ENCODE measurements at places on chromosomes 12 and 14.

GRCh38 chr12:41521872-41522379 is 333.8 kb downstream of the PDZRN4 start:
- DNase-seq, result peak; percentile 11

DNA sequence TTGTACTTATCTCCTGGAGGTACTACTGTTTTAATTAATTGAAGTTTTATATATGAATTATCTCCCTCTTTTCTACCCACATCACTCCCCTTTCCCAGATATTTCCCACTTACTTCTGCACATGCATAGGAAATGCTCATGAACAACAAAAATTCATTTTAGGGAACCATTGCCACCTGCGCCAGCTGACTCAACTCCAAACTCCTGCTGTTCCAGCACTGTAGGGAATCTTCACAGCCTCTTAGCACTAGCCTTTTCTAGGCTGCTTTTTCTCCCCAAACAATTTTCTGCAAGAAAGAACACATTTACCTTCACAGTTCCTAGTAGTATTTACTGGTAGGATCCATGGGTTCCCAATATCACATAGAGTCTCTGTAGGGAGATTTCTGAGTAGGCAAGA is 268.4 kb downstream of the LRFN5 start:
- no peak for DNase-seq

DNA sequence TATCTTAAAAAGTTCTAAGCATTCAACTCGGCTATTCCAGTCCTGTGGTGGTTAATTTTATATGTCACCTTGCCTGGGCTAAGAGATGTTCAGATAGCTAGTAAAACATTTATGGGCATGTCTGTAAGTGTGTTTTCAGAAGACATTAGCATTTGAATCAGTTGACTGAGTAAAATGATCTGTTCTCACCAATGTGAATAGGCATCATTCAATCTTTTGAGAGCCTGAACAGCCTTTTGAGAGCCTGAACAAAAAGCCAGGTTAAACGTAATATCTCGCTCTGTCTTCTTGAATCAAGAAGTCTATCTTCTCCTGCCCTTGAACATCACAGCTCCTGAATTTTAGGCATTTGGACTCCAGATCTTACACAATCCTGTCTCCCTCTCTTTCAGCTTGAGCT is 1266.1 kb downstream of the LRFN5 start:
- DNase-seq, result no peak

- DNase-seq, result no peak
These were observed 69.4 kb downstream of the ACSM4 start for GRCh38 chr12:7373226-7373625.

GRCh38 chr14:56657604-56658003 is 78.0 kb downstream of the TMEM260 start:
- DNase-seq, result no peak

- DNase-seq, result no peak
These were observed 329.6 kb downstream of the ZFP36L1 start for GRCh38 chr14:68463299-68463698.

GRCh38 chr12:103100257-103100831 is 142.9 kb downstream of the ASCL1 start:
- no peak for DNase-seq

DNA sequence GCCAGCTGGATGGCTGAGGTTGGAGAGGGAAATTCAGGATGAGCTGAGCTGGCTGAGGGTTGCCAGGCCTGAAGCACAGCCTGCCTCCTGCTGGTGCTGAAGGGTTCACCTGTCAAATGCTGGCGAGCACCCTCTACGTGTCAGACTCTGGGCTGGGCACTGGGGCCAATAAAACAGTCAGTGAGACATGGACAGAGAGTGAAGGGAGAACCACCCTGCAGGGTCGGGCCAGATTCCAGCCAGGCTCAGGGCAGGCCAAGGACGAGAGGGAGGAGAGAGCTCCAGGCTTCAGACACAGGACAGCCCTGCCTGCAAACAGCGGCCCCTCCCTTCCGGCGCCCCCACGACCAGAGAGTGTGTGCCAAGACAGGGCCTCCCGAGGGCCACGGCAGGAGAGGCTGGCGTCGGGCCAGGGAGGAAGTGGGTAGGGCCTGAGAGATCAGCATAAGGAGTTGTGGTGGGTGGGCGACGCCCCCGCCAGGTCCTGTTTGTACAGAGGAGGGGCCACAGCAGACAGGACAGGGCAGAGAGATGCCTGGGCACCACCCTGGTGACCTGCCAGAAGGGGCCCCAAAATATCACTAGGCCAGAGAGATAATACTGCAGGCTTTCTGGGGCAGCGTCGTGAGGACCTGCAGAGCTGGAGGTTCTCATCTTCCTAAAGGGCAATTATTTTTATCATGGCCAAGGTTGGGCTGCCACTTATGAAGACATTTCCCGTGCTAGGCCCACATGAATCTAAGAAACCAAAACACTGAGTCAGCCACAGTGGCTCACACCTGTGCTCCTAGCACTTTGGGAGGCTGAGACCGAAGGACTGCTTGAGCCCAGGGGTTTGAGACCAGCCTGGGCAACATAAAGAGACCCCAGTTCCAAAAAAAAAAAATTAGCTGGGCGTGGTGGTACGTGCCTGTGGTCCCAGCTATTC is 73.1 kb upstream of the GPR68 start:
- no peak for DNase-seq

- no peak for DNase-seq
These were observed 3.3 kb upstream of the SCARB1 start for GRCh38 chr12:124866883-124867400.

GRCh38 chr12:92143686-92144630 is 1.7 kb downstream of the BTG1 start:
- peak; percentile 92 for DNase-seq

- DNase-seq, result no peak
These were observed 129.8 kb downstream of the AACS start for GRCh38 chr12:125194987-125195386.

- DNase-seq, result no peak
These were observed 33.7 kb upstream of the CCNT1 start for GRCh38 chr12:48750215-48750614.

All from pons (tissue), 1 donor.